ENCODE measurements at places on chromosomes 13 and 19.

- DNase-seq = no peak
Observed at GRCh38 chr13:30044932-30045331, 194.5 kb upstream of the UBL3 start.

DNA sequence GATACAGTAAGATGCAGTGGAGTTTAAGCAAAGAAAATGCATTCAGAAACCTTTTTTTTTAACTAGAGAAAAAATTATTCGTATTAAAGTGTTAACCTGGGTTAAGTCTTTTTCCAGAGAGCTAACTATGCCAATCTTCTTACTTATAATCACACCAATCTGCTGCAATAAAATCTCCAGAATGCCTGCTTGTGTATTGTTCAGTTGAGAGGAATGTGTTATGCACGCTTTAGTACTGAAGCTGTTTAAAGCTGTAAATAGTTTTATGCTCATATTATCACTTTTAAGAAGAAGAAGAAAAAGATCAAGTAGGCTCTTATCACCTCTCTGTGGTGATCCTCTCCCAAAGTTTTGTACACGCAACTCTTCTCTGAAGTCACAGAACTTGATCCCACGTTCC is 528.7 kb downstream of the RFC3 start:
- DNase-seq = no peak

- no peak for DNase-seq
Observed at GRCh38 chr19:33724021-33724720, 72.5 kb upstream of the KCTD15 start.

GRCh38 chr19:30471441-30471840 is 99.3 kb downstream of the ZNF536 start:
- no peak for DNase-seq

DNA sequence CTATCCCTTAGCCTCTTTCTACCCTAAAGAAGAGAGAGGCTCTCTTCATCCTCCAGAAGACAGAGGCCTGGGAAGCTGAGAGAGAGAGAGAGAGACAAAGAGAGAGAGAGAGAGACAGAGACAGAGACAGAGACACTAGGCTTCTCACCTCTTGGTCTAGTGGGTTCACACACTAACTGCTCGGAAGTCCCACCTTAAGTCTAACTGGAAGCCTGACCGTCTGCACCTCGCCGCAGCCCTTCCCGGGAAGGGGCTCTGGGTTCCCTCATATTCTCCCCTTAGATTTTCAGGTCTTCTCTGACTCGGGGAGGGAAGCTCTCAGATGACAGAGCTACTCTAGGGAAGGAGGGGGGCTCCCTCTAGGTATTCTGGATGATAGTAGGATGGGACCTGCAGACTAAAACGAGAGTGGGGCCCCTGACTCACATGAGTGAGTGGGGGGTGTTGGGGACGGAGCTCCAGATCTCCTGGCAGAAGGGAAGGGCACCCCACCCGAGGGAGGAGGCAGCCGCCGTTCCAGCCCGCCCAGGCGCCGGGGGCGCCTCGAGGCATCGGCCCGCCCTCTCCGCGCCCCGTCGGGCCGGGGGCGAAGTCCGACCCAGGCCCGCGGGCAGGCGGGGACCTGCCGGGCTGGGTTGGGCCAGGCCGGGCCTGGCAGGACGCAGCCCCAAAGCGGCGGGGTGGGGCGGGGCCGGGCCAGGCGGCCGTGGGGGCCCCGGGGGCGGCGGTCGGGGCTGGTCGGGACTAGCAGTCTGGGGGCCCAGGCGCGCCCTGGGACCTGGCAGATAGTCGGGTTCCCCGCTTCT is 2.0 kb upstream of the JUNB start:
- DNase-seq = peak; percentile 65

DNA sequence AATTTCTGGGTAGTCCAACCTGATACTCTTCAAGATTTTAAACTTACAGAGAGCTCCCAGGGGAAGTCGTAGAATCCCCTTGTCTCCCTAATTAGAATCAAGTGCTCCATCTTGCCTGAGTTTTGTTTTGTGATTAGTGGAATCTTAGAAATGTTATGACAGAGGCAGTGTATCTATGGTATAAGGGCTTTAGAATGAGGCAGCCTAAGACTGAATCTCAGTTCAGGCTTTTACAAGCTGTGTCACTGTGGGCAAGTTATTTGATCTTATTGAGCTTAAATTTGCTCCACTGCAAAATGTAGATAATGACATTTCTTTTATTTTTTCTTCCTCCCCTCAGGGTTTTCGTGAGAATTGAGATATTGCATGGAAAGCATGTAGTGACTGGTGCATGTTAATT is 215.5 kb downstream of the POSTN start:
- no peak for DNase-seq

- no peak for DNase-seq
Observed at GRCh38 chr19:49491030-49491803, 3.8 kb downstream of the RPL13A start.

GRCh38 chr13:85013006-85013405 is 786.2 kb downstream of the SLITRK6 start:
- DNase-seq = no peak

- no peak for DNase-seq
Observed at GRCh38 chr19:51726049-51726448, 2.3 kb upstream of the HAS1 start.

DNA sequence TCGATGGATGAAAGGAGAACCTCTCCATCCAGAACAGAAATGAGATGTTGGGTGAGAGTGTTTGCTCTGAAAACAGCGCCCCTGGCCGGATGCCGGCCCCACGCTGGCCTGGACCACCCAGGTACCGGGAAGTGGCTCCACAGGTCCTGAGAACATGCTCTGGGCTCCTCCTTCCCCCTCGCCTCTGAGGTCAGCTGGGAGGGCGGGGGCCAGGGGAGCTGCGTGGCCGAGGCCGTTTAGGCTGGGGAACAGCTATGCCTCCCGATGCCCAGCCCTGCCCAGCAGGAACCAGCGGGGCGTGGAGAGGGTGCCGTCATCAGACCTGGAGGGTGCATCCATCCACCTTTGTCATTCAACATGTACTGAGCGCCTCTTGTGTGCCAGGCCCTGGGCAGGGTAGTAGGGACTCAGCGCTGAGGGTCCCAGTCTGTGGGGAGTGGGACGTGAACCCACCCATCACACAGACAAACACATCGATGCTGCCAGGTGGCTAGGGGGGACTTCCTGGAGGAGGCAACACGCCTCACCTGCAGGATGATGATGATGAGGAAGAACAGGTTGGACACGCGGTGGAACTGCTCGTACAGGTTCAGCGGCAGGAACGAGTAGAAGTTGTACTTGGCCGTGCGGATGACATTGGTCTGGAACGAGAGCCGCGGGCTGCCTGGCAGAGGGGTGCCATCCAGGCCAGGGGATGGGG is 4.2 kb downstream of the ATP8B3 start:
- DNase-seq = no peak

- DNase-seq = no peak
Observed at GRCh38 chr19:35796645-35797542, 15.8 kb downstream of the PRODH2 start.

DNA sequence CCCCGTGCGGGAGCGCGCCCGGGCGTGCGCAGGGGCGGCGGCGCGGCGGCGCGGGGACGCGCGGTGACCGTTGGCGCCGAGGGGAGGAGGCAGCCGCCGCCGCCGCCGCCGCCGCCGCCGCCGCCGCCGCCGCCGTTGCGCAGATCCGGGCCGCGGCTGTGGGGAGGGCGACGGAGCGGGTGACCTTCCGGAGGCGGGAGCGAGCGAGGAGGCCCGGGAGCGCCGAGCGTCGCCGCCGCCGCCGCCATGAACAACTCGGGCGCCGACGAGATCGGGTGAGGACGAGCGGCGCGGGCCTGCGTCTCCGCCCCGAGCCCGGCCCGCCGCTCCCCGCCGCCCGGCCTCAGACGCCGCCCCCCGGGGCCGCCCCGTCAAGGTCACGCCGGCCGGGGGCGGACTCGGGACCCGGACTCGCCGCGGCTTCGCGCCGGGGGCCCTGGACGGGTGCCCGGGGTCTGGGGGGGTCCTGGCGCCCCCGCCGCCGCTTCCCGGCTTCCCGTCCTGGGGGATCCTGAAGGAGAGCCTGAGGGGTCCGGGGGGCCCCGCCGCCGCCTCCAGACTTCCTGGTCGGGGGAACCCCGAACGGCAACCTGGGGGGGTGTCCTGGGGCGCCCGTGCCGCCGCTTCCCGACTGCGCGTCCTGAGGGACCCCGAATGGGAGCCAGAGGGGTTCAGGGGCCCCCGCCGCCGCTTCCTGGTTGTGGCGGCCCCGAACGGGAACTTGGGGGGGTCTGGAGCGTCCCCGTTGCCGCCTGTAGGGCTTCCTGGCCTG is at the start of gene DAZAP1:
DAZAP1 (plus strand) TSS at position 59 of the 772 bp plus-strand sequence; CDS start at position 247, 188 bp downstream.
- DNase-seq = peak; percentile 41

GRCh38 chr19:47641891-47642485 is 33.1 kb downstream of the BICRA start:
- DNase-seq = no peak

DNA sequence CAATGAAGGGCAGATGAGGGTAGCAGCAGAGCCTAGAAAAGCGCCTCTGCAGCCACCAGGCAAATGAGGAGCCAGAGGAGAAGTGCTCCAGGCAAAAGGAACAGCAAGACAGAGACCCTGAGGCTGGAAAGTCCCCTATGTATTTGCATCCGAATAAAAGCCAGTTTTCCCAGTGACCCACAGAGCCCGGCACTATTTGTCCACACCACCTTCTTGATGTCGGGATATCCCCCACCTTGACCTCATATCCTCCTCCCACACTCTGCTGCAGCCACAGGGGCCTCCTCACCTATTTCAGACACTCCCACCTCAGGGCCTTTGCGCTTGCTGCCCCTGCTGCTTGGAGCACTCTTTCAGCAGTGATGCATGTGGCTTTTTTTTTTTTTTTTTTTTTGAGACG is 6.6 kb downstream of the ATG4D start:
- DNase-seq = no peak

- no peak for DNase-seq
Observed at GRCh38 chr19:48428670-48429069, 17.1 kb upstream of the GRWD1 start.

DNA sequence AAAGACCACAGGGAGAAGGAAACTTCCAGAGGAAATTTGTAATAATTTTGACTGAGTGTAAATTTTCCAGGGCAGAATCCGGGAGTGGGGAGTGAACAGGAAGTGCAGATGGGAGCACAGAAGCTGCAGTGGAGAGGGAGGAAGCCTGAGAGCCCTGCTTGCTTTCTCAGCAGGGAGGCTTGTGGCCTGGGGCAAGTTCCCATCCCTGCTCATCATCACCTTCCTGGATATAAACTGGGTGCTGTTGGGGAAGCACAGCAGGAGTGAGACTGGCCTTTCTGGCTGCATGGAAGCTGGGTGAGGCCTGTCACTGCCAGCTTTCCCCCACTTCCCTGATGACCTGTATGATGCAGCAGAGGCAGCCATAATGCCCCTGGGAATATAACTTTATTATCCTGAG is 532.9 kb downstream of the SLITRK6 start:
- no peak for DNase-seq

DNA sequence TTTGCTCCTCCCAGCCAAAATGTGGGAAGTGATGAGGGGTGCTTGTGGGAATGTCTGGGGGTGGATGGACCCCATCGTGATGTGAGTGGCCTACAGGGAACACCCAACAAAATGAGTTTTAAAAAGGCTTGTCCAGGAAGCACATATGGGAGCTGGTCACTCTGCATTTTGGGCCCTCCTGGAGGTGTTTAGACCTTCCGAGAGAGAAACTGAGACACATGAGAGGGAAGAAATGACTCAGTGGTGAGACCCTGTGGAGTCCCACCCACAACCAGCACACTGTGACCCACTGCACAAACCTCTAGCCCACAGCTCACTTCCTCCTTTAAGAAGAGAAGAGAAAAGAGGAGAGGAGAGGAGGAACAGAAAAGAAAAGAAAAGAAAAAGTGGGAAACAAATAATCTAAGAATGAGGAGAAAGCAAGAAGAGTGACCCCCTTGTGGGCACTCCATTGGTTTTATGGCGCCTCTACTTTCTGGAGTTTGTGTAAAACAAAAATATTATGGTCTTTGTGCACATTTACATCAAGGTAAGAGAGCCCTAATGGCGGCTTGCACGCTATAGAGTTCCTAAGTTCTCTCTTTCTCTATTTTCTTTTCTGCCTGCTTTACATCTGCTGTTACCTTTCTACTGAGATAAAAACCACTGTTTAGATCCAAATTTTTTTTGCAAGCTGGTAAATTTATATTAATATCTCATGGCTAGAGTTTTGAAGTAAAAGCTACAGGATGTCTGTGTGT is 13.3 kb upstream of the LILRB1 start:
- DNase-seq = no peak

GRCh38 chr13:102402290-102402689 is 442 bp upstream of the FGF14 start:
- DNase-seq = peak; percentile 18

Data from CD4-positive, alpha-beta T cell treated with Interleukin-10 for 1 hour (primary cell).